ENCODE measurements at places on chromosomes 2 and 18.

DNA sequence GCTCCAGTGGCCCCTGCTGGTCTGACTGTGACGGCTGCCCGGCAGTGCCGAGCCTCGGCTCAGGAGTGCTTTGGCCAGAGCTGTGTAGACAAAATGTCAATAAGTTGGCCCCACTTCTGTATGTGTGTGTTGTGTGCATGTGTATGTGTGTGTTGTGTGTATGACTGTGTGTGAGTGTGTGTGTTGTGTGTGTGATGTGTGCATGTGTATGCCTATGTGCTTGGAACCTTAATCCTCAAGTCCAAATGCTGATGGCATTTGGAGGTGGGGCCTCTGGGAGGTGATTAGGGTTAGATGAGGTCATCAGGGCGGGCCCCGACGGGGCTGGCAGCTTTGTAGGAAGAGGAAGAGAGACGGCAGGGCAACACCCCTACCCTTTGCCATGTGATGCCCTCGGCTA lies 269.0 kb downstream of the DCDC2C start:
- no peak for DNase-seq

- no peak for DNase-seq
Observed at GRCh38 chr2:105407946-105408743, 9.3 kb upstream of the FHL2 start.

DNA sequence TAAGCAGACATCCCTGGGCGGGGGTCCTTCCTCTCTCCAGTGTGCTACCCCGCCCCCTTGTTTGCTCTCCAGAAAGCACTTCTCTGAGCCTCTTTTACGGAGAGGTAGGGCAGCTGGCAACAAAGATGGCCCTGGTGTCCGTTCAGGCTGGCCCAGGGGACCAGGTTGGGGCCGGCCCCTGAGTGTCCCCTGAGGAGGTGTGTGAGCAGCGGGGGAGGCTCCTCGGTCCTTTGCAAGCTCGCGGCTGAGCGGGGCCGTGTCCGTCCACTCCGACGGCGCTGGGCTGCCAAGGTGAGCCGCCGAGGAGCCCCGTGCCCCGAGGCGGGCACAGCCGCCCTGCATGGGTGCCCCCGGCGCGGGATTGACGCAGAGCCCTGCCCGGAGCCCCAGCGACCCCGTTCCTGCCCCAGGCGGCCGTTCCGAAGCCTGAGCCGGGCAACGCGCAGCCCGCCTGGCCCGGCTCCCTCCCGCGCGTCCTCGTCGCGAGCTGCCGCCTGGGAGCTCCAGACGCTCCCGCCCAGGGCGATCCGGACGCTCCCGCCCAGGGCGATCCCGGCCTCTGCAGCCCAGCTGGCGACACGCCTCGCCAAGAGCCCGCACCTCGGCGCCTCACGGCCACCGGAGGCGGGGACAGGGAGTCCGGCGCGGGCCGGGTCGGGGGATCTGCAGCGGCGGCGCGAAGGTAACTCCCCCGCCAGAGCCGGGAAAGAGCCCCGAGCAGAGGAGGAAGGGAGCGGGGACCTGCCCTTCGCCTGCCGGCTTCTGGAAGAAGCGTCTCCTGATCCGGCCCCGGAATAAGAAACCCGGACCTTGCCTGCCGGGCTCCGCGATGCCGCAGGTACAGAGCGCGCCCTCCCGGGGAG lies at the start of gene PROKR1:
Gene PROKR1 (plus strand): TSS at position 569 of the 863 bp plus-strand sequence. CDS start 2,243 bp downstream, outside the sequence.
- peak; percentile 71 for DNase-seq

DNA sequence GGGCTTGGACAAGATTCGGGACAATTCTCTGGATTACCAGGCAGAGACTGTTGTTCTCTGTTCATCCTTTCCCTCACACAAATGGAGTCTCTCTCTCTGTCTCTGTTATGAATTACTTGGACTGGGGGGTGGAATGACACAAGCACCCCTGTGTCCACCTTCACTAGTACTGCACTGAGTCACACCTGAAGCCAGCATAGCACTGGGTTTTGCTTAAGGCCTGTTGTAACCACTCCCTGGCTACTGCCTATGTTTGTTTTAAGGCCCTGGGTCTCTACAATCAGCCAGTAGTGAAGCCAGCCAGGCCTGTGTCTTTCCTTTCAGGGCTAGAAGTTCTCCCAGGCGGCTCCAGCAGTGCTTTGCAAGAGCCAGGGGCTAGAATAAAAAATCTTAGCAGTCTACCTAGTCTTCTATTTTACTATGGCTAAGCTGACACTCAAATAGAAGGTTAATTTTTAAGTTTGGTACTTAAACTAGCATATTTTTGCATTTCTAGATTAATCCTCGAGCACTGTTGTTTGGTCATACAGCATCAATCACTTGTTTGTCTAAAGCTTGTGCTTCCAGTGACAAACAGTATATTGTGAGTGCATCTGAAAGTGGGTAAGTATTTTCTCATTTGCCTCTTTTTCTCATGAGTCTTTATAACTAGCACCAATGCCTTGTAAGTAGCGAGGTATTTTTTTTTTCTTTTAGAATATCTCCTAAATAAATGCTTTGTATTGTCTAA lies 27.8 kb downstream of the WDR7 start:
- DNase-seq: no peak

DNA sequence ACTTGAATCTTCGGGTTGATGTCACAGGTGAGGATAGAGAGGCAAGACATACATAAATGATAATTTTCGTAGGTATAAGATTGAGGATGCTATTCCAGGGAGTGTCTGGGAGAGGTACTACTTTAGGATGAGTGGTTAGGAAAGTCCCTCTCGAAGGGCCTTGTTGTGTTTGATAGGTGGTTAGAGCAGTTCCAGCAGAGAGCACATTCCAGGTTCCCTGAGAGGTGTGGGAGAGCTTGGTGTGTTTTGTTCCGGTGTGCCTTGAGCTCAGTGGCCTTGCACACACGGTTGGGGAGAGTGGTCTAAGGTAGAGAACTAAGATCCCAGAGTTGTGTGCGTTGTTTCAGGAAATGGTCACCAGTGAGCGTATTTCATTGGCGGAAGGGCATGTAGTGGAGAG lies 191.4 kb downstream of the ZNF407 start:
- no peak for DNase-seq

GRCh38 chr2:6359964-6360363 lies 505.7 kb downstream of the CMPK2 start:
- DNase-seq: no peak

- no peak for DNase-seq
Observed at GRCh38 chr2:171991027-171991426, 8.7 kb upstream of the METAP1D start.

- peak; percentile 61 for DNase-seq
Observed at GRCh38 chr2:134411279-134411827, 157.5 kb downstream of the MGAT5 start.

GRCh38 chr2:156436497-156437085 lies 412 bp downstream of the GPD2 start:
- DNase-seq: peak; percentile 5

DNA sequence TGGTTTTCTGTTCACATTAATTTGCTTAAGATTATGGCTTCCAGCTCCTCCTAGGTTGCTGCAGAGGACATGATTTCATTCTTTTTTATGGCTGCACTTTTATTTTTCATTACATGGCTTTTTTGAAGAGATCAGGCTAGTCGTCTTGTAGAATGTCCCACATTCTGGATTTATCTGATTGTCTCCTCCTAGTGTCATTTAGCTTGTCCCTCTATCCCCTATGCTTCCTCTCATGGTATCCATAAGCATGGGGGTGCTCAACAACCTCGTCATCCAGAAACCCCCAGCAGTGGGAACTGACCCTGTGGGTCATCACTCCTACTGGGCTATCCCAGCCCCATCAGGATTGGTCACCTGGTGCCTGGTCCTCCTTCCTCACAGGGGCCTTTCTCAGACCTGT lies 49.6 kb downstream of the SERTAD2 start:
- DNase-seq: no peak

DNA sequence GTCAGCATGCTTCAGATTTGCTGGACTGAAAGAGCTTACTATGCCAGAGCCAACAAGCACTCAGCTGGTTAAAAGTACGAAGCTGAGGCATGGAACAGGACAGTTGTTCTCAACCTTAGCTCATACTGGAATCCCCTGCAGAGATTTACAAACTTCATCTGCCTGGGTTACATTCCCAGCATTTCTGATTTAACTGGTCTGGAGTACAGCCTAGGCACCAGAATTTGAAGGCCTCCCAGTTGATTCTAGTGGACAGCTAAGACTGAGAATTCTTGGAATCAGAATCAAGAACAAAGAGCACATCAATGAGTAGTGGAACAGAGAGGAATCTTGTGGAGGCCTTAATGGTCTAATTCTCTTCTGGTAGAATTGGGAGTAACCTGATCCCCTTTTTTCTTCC lies 298.2 kb upstream of the NXPH2 start:
- no peak for DNase-seq

GRCh38 chr2:152613235-152613634 lies 104.0 kb downstream of the PRPF40A start:
- DNase-seq: no peak

DNA sequence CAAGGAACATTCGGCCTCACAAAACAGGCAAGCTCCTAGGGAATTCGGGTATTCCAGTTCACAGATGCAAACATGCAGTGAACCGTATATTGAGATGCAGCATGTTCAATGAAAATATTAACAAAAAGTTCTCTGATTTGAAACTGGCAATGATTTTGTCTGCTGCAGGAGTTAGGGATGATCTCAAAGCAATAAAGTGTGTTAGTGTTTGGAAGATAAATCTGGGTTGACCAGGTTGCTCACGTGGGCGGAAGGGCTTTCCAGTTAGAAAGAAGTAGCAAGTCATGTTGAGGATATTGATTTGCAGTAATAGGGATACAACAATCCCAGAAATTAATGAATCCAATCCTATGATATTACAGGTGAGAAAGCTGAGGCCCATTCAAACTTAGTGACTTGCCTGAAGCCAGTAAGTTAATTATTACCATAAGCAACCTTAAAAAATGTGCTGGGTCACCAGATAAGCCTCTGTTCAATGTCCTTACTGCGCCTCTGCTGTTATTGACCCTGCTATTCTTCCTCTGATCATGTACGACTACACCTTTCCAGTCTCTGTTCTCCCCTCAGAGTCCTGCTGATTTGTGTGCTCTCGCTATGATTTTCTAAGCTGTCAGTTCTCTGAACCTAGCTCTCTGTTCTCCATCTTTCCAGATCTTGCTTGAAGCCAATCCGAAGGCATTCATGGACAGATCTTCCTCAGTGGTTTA lies 370.8 kb downstream of the DSEL start:
- DNase-seq: no peak

DNA sequence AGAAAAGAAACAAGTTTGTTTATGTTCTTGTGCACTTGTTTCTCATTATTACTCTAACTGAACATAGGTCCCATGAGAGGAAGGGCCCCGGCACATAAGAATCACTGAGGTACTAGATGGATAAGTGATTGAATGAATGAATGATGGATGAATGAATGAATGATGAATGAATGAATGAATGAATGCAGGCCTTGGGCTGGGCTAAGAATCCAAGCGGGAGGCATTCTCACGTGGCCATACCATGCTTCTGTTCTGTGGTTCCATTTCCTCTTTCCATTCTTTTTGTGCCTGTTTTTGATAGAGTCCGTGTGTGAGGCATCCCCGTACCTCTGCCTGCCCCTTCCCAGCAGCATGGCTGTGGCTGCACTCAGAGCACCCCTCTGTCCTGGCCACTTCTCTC lies 94.8 kb downstream of the SH3BP4 start:
- no peak for DNase-seq

- no peak for DNase-seq
Observed at GRCh38 chr2:188813315-188813714, 160.9 kb upstream of the COL3A1 start.

DNA sequence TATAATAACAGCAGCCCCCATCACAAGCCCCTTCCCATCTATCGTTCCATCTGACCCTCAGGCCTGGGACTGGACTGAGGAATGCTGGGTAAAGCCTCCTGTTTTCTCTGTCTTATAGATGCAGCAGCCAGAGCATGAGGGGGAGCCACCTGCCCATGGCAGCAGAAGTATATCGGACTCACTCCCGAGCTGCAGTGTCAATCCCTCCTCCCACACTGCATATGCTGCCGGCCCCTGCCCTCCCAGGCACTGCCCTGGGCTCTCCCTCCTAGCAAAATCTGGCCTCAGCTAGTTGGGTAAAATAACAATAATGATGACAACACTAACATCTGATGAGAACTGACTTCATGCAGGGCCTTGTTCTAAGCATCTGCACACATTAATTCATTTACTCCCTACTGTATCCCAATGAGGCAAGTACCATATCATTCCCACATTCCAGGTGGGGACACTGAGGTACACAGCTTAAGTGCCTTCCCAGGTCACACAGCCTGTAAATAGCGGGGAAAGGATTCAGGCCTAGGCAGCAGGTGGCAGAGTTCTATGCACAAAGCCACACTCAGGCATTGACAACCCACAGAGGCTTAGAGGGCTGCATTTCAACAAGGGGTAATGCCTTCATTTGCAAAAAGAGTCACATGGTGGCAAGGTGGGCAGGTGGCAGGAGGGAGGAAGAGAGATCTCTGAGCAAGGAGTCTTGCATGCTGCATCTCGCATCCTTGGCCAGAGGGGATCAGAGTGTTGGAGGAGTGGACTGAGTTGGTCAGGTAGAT lies 190.0 kb downstream of the ZBTB7C start:
- DNase-seq: no peak

GRCh38 chr2:219296142-219296541 lies 13.1 kb downstream of the PTPRN start:
- no peak for DNase-seq

DNA sequence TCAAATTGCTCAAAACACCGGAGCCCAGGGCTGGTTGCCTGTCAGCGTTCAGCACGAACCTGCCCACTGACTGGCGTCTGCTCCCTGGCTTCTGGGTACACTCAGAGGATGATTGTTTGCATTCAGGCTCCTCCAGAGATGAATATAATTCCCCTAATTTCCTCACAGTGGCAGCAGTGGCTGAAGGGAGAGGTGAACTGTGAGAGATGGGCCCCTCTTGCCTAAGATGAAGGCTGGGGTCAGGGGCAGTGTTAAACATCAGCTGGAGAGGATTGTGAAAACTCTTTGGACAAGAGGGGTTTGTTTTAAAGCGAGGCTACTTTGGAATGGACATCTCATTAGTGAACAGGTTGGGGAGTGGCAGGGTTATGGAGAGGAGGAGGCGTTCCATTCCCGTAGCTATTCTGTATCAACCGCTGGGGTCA lies 31.0 kb downstream of the TCF7L1 start:
- no peak for DNase-seq

DNA sequence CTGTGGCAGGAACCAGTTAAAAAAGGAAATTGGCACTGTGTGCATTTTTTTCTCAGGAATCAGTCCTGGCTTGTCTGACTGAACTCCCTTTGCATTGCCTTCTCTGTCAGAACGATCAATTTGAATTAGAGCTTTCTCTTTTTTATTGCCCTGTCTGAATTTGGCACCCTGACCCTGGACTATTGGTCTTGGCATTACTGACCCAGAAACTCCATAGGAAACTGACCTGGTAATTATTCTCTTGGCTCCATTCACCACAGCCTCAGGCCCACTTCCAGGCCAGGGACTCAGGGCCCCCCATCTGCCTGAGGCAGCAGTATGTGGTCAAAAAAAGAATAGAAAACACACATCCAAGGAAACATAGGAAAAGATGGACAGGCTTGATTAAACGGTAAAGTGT lies 32.0 kb upstream of the CCDC88A start:
- no peak for DNase-seq

DNA sequence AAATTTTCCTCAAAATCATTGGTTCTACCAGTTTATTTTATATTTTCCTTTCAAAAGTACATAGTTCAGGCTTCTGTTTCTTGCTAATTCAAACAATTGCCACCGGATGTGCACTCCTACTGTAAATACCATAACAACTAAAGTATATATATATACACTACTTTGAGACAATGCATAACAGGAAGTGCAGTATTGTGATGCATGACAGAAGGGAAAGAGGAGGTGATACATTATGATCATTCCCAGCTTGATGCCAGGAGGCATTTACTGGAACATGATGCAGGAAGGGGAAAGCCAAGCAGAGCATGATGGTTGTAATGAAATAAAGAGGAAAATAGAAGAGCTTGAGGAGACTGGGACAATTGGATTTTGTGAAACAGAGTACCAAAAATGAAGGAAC lies 215.2 kb upstream of the NT5C1B start:
- no peak for DNase-seq

- no peak for DNase-seq
Observed at GRCh38 chr18:44699572-44700261, 19.0 kb downstream of the SETBP1 start.

Data from NCI-H524 (cell line).